ENCODE measurements at places on chromosomes 2 and 18.

DNA sequence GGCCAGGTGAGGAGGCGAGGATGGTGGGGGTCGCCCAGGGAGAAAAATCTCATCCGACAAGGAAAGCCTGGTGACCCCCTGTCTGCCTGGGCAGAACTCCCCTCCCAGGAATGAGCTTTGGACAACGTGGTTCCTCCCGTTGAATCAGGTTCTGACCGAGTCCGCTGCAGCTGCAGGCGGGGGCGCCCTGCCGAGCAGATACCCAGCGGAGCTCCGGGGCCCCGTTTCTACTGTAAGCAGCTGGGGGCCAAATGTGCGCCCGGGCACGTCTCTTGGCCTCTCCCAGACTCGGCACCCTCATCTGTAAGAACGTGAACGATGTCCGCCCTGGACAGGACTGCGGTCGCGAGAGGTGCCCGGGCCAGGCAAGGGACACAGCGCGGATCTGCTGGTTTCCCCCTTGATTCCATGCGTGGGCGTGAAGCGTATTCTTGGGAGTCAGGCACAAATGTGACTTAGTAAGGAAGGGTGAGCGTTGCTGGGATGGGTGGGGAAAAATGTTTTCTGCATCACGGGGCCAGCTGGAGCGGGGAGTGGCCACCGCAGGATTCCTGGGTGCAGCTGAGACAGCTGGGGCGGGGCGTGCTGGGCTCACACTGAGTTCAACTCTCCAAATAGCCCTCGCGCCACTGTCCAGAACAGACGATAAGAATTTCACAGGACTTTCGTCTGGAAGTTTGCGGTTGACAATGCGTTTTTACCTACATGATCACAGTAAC is 20.2 kb upstream of the TUBB6 start:
- DNase-seq = no peak

GRCh38 chr18:47283476-47283875 is 32.0 kb upstream of the SKOR2 start:
- DNase-seq = no peak

DNA sequence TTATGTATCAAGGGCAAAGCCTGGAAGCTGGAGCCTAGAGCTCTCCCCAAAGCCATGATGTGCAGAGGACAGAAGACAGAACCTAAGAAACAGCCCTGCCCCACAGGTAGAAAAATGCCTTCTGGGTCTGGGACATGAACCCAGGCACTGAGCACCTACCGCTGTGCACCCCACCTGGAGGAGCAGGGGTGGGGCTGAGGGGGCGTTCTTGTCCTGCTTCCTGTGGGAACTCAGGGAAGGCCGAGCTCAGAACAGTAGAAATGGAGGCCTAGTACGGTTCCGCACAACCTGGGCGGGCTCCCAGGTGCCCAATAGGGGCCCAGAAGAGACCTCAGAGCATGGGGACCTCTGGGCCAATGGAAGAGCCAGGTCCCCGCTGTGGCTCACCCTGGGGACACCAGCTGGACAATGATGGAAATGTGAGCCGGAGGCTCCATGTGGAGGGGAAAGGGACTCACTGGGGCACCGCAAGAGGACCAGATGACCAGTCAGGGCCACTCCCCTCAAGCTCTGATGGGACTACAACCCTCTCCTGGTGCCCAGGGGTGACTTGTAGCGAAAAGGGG is 3.2 kb downstream of the CRACDL start:
- DNase-seq = no peak

GRCh38 chr2:186887107-186888090 is 38.4 kb upstream of the ZSWIM2 start:
- no peak for DNase-seq

GRCh38 chr2:235605312-235606003 is 111.6 kb downstream of the AGAP1 start:
- peak; percentile 74 for DNase-seq

DNA sequence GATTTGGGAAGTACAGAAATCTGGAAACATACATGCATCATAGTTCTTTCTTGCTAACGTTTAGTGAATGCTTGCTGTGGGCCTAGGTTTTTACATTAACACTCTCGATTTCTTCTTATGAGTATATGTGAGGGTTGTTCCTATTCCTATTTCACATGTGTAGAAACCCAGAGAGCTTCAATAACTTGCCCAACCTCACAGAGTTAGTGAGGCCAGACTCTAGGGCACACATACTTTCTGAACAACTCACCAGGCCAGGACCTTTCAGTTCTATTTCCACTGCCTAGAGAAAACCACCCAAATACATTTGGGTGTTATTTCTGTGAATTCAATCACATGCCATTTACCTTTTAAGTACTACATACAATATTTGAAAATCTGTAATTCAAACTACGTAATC is 8.2 kb upstream of the KCTD1 start:
- DNase-seq = no peak

DNA sequence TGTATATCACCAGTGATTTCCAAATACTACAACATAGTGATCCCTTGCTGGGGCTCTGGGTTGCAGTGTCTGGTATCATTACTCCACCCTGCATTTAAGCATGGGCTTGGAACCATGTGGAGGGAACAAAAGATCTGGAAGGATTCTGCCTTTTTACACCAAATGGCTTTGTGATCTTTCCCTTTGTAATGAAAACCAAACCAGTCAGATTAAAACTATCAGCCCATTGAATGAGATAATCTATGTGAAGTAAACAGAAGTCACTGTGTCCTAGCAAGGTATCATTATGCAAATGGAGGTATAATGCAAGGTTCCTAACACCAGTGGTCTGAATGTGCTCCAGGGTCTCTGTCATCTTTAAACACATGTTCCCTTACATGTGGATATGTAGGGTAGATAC is 474.7 kb upstream of the TNP1 start:
- no peak for DNase-seq

DNA sequence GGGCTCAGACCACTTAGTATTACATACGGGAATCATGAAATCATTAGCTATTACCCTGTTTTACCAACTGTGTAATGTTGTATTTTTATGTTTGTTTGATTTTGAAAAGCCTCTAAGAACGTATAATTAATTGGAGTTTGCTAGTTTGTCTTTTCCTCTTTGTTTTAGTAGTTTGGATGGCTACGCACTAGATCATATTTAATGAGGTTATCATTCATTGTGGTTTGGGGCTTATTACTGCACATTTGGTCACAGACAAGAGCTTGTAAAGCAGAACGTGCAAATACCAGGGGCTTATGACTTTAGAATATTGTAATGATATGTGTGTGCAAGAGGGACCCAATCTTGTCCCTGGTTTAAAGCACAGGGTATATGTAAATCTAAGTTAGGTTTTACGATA is 10.3 kb downstream of the CABLES1 start:
- DNase-seq = no peak

GRCh38 chr18:74498712-74499627 is 2.8 kb downstream of the CNDP2 start:
- DNase-seq = no peak

DNA sequence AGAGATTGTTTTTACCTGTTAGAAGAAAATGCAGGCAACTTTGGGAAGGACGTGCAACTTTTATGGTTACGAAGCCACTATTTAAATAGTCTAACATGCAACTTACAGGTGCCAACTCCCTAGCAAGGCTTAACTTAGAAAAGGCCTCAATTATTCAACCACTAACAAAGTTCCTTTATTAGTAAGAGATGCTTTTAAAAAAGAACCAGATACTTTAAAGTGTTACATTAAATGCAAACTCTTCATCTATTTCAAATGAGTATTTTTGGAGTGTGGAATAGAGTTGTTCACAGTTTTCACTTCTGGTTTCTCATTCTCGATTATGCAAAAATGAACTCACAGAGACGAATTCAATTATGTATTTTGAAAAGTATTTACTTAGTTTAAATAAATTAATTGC is 51.7 kb downstream of the PELI1 start:
- DNase-seq = no peak

DNA sequence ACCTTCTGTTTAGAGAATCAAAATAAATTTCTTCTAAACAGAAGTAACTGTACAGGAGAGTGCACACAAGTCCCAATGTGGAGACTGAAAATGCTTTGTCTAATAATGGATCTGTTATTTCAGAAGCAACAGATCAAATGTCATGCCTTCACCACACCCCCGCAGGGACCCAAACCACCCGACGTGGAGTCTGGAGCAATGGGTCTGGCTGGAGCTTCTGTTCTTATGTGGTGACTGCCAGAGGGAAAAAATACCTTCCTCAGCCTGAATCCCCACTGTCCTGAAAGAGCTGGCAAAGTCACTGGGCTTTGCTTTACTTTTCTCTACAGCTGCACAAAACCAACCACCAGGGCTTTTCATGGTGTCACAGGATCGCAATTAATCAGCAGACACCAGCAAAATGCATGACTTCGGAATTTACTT is 119.0 kb upstream of the ZFP36L2 start:
- DNase-seq = no peak

DNA sequence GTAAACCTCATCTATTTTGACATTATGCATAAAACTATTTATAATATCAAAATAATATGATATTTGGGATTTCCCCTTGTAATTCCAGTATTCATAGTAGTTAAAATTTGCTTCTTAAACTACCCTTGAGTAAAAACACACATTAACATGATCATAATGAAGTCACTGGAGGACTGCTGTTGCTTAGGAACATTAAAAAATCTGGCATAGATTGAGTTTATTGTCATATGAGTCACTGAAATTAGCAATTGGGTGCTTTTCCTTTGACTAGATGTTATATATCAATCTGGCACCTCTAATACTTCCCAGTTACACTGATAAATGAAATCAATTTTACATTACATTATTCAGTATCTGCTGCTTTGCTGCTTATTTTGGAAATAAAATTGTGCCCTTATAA is 57.0 kb upstream of the ZC3H15 start:
- no peak for DNase-seq

- no peak for DNase-seq
These were observed 248.4 kb downstream of the ETAA1 start for GRCh38 chr2:67645280-67646138.

GRCh38 chr18:9392726-9393125 is 58.2 kb downstream of the TWSG1 start:
- DNase-seq = no peak
